Stimulated activated CD4-positive, alpha-beta T cell treated with anti-CD3 and anti-CD28 coated beads, Interleukin-4, amount 100 ng/mL, for 48 hours (primary cell): ENCODE measurements at places on chromosomes 7 and 10.

DNA sequence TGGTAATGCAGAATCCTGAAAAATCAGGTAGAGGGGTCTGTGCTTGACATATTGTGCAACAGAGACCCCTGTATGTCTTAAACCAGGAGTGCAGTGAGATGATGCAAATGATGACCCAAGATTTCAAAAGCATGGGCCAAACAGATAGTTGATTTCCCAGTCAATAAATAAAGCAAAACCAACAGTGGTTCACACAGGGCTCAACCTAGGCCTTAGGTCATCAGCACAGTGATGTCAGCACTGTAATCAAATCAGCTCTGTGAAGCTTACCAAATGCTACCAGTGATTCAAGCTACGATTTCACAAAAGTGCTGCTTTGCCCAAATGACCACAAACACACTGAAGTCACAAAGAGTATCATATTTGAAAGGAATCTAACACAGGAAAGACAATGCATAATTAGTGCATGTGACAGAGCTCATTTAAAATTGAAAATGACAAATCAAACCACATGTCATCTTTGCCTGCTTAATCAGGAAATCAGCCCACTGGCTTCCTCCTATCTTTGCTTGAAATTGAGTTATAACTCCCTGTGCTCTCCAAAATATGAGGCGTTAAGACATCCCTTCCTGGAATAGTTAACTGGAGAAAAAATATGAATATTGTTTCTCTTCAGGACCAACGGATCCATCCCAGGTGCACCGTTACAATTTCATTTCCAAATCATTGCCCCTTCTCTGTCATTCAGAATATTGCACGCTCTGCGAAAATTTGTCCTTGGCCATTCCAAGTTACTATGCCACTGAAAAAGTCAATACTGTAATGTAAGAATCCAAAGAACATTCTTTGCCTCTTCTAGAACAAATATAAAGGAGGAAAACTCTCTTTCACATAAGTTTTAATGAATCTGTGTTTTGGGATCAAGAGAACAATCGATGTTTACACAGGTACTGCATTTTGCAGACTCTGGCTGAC, 41.9 kb upstream of the ASL start:
- DNase-seq, result no peak

- DNase-seq, result no peak
These were observed 875 bp upstream of the DDIT4 start for GRCh38 chr10:72272689-72273409.

DNA sequence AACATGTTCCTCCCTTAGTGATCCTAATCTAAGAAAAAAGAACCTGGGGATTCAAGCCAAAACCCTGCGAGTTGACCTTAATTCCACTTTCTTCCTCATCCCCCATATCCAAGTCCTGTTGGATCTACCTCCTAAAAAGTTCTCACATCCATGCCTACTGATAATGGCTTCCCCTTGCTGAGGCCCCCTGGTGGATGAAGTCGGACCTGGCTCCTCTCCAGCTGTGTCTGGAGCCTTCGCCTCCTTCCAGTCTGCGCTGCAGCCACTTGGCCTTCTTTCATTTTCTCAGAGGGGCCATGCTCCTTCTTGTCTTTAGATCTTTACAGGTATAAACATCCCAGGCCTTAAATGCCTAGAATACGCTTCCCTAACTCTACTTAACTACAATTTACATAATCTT, 8.1 kb downstream of the PDE1C start:
- DNase-seq, result no peak

DNA sequence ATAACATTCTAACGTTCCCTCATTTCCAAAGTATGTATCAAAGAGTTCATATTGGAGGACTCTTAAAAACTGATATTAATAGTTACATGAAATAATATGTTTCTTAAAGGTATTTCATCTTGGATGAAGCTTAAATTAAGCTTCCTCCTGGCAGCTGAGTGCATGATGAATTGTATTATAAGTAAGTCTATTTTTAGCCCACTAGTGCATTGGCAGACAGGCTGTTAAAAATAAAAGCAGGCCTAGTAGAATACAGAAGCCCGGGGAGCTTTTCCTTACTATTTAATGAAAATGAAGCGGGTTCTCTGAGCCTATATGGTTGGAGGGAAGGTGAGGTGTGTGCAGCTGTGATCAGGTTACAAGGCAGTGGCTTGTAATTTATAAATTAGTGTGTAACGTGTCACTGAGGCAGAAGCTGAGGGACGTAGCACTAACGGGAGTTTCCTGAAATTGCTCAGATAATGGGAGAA, 130.7 kb upstream of the KMT2E start:
- DNase-seq, result no peak

- no peak for DNase-seq
These were observed 2.2 kb upstream of the MBLAC1 start for GRCh38 chr7:100124301-100125230.

DNA sequence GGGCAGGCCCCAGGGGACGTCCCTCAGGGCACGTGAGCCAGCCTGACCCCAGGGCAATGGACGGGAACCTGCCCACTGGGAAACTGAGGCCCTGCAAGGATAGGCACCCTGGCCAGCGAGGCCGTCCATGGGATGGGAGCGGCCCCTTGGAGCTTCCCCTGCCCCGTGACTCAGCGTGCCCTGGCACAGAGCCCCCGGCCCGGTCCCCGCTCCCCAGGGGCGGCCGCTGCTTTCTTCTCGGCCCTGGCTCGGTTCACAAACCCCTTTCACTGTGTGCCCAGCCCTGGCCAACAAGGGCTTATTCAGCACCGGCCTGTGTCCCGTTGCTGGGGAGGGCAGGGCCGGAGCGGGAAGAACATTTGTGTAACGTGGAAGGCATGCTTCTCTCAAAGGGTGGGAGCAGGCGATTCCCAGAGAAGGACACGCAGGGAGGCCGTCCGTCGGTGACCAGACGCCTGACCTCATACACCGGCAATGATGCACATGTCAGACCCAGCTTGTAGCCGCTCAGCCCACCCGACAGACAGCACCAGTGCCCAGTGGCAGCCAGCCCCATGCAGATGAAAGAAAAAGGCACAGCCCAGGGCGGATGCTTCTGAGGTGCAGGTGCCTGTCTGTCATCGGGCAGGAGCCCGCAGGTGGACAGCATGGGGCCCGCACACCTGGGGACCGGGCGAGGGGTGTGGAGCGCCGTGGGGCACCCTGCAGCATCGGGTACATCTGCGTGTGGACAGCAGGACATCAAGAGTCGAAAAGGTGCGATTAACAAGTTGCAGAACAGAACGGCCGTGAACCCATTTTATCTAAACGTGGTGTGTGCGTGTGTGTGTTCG, 94.5 kb downstream of the PDGFA start:
- DNase-seq, result no peak

GRCh38 chr10:48798481-48799254, 114.0 kb downstream of the WDFY4 start:
- DNase-seq, result no peak

DNA sequence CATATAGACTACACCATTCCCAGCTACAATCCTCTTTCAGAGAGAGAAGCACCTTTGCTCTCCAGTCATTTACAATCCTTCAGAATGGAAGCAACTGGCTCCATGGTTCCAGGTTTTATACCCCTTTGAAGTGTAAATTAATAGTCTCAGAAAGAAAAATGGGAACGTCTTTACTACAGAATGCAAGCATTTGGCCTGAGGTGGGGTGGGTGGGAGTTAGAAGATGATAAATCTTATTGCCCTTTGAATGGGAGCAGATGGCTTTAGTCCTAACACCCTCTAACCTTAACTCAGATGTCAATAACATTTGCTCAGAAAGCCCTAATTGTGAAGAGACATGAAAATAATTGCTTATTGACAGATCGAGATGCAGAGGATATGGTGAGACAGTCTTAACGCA, 84.2 kb upstream of the KCNMA1 start:
- no peak for DNase-seq

DNA sequence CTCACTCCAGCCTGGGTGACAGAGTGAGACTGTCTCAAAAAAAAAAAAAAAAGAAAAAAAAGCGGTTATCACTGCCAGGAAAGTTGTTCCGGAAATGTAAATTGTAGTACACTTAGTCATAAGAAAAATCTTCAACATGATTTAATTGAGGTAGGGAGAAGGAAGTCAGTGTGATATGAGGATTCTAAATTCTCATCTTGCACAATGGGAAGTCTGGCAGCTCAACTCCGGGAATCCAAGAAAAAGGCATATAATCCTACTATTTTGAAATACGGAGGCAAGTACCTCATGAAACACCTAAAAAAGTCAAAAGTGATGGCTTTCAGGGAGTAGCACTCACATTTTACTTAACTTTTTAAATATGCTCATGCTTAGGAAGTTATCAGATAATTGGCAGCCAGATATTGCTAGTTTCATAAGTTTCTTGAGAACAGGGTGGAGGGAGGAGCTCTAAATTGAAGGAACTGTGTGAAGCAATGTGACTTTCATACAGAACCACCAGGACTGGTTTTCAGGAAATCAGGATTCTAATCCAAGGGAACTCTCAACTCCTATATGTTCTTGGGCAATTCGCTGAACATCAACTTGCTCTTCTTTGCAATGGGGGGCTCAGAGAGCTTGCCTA, 2.7 kb upstream of the C7orf25 start:
- no peak for DNase-seq

- DNase-seq, result no peak
These were observed 40.4 kb downstream of the ASAH2 start for GRCh38 chr10:50210876-50211275.

- no peak for DNase-seq
These were observed 31.0 kb downstream of the NUP42 start for GRCh38 chr7:23212841-23213240.

- peak; percentile 58 for DNase-seq
These were observed 17.3 kb upstream of the CSGALNACT2 start for GRCh38 chr10:43120929-43121314.

GRCh38 chr7:33845991-33846509, 59.3 kb upstream of the BMPER start:
- no peak for DNase-seq

DNA sequence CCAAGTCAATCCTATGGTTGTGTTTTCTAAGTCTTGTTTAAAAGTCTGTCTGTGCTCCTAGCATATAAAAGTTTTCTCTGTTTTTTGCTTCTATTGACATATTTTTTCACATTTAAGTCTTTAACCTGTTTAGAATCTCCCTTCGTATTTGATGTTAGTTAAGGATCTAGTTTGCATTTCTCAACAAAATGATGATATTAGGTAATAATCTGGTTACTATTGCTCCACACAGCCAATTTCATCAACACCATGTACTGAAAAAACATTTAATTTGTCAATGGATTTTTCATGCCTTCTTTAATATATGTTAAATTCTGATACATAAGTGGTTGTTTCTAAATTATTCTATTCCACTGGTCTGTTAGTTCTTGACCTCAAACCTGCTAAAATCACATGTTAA, 17.5 kb upstream of the TSGA13 start:
- no peak for DNase-seq

- DNase-seq, result no peak
These were observed 103.3 kb upstream of the DIP2C start for GRCh38 chr10:792792-793100.

- no peak for DNase-seq
These were observed 372.2 kb downstream of the DPP6 start for GRCh38 chr7:154424350-154424749.

- no peak for DNase-seq
These were observed 2.8 kb downstream of the TRIL start for GRCh38 chr7:28955356-28955717.

DNA sequence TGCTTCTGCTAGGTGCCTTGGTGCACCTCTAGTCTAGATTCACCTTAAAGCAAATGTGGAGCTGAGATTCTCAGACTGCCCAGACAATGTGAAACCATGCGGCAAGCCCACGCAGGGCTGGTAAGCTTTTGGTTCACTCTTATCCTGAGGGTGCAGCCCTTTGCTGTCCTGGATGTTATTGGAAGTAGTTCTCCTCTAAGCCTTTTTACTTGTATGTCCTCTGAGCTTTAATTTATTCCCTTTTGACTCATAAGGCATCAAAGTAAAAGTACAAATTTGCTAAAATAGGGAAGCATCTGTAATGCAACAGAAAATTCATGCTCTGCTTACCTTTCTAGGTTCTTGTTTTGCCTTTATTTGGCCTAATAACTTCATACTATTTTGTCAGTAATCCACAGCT, 186.8 kb downstream of the MACC1 start:
- no peak for DNase-seq

- no peak for DNase-seq
These were observed 6.5 kb downstream of the AHR start for GRCh38 chr7:17304926-17305325.

DNA sequence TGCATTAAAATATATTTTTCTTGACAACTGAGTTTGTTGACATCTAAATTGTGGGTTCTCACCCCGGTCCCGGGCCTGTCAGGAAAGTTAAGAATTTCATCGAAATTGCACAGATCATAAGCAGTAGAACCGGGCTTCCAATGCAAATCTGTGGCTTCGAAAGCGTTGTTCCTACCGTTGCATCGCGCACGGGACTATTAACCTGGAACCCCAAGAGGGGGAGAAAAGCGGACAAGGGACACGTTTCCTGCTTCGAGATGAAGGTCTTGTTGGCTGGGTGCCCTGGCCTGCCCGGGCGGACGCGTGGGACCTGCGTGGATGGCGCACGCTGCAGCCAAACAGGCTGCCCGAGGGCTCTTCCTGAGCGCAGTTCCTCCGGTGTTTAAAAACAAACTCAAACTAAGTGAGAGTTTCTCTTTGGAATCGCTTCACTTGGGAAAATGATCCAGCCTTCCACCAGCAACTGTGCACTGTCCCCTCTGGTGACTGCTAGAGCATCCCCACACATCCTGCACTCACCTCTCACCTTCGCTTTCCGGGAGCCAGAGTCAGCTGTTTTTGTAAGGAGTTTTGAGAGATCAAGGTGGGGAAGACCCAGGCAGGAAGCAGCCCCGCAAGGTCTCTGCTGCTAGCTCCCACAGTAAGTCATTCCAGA, 5.1 kb upstream of the TBX20 start:
- no peak for DNase-seq

DNA sequence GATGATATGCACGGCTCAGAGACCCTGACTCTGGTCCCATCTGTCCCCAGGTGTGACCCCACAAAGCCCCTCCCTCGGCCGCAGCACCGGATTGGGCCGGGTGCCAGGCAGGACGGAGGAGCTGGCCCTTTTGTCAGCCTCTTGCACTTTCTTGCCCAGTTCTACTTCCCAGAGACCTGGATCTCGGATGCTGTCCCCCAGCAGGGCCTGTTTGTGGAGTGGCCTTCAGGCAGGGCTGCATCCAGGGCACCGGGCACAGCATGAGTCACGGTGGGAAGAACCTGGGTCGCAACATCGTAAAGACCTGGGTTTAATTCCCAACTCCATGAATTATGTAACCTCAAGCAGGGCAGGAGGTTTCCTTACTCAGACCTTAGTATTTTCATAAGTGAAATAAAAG, 158.4 kb upstream of the SH2B2 start:
- DNase-seq, result no peak

DNA sequence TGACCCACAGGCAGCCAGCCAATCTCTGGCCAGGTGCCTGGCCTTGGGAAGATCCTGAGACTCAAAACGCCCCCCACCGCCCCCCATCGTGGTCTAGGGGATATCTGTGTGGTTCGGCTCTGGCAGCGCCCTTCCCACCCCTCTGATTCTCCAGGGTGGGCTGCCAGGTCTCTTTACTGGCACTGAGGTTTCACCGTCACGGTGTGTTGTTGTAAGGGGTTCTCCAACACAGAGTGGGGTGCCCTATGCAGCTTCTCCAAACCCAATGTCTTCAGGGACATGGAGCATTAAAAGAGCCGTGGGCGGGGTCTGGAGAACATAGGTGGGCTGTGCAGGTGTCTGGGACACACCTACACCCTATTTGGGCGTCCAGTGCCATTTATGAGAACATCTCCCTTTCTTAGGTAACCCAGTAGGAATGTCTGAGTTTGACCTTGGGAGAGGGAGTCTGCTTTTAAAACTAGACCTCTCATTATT, 1.5 kb downstream of the MAFK start:
- DNase-seq, result no peak
